Prostate gland (tissue), 2 donors: ENCODE measurements at places on chromosomes 4 and X.

DNA sequence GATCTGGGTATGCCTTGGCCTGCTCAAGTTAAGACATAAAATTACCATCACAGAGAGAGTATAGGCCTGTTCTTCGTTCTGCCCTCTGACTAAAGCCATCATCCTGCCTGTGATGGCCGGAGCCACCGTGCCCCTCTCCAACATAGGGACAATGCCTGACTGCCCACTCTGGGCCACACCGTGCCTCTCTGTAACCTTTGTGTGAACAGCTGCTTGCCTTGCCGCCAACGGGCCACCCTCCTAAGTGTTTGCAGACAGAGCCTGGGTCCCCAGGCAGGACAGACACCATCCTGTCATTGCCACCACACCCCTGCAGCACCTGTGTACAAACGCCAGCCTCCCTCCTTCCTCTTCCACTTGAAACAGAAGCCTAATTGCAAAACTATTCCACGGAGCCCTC, 298.7 kb upstream of the TENM3 start:
- no peak for DNase-seq

GRCh38 chr4:85154591-85154990, 188.1 kb upstream of the WDFY3 start:
- DNase-seq, result no peak

- no peak for DNase-seq
Measured at GRCh38 chr4:186782302-186782701, 58.6 kb upstream of the FAT1 start.

- DNase-seq, result peak; percentile 64
Measured at GRCh38 chr4:173025131-173025530, 143.5 kb upstream of the GALNT7 start.

GRCh38 chr4:88865046-88865445, 167.4 kb upstream of the NAP1L5 start:
- DNase-seq, result no peak

GRCh38 chrX:1403228-1403627, 11.3 kb upstream of the SLC25A6 start:
- no peak for DNase-seq

GRCh38 chr4:182567119-182567518, 323.9 kb downstream of the TENM3 start:
- DNase-seq, result no peak

GRCh38 chr4:74990276-74990875, 57.5 kb downstream of the PARM1 start:
- DNase-seq, result peak; percentile 47

- no peak for DNase-seq
Measured at GRCh38 chr4:97081951-97082350, 1061.3 kb downstream of the STPG2 start.

DNA sequence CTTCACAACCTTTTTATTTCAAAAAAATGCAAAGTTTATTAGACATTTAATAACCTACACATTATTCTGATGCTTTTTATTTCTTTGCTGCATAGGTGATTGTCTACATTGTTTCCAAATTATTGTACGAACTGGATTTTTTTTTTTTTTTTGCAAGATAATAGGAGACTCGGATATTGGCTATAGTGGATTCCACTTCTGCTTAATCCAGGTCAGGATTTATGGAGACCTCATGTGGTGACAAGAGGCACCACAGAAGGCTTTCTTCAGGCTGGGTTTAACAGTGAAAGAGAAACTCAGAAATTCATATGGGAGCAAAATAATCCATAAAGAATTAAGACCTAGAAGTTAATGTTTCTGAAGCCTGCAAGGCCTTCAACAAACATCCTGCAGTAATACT, 2.4 kb upstream of the SLIT2 start:
- DNase-seq, result no peak

DNA sequence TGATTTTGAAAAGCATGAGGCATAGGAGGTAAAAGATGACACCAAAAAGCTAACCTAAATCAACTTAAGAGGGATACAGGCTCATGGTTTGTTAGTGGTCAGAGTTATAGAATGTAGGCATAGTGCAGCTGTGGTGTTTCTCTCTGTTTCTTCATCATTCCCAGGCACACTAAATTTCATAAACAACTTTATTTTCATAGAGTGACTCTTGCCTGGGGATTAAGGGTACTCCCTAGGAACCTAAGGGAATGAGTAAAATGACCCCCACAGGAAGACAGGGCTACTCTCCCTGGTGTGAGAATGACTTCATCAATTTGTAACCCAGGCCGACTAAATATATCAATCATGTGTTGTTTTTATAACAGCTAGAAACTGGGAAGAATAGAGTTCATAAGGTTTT, 11.1 kb downstream of the FABP2 start:
- no peak for DNase-seq

DNA sequence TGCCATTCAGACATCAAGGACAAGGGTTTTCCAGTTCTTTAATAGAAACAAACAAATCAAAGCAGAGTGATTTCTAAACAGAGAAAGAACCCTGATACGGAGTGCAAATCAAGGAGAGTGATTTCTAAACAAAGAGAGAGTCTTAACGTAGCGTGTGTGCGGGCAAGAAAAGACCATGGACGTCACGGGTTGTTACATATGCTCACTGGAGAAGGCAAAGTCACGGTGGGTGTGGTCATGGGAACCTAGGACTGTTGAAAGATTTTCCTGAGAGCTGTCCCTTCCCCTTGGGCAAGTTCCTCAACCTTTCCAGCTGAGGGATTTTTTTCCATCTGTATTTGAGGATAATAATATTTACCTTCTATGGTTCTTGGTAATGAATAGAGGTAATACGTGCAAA, 95.0 kb upstream of the SLC34A2 start:
- no peak for DNase-seq

DNA sequence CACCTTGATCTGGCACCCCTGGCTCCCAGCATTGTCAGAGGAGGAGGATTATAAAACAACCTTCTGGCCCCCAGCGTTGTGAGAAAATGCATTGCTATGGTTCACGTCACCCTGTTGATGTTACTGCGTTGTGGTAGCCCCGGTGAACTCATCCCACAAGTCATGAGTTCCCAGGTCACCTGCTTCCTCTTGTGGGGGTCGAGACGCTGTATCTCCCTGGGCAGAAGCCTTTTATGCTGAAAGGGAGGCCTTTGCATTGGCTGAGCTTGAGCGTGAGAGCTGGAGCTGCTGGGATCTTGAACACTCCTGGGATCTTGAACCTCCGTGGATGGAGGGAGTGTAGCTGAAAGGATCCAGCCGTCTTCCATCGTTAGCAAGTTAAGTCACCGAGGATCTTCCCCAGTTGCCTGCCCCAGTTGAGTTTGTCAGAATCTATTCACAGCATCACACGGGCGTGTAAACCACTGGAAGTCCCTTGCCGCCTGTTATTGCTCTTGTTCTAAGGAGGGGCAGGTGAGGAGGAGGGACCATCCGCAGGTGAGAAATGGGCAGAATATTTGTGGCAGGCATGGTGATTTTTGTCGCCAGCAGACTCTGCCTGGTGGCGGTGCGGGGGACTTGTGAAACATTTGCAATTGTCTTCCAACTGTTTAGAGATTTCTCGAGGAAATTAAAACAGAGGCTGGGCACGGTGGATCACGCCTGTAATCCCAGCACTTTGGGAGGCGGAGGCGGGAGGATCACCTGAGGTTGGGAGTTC, 299.9 kb downstream of the ASMT start:
- DNase-seq, result no peak

DNA sequence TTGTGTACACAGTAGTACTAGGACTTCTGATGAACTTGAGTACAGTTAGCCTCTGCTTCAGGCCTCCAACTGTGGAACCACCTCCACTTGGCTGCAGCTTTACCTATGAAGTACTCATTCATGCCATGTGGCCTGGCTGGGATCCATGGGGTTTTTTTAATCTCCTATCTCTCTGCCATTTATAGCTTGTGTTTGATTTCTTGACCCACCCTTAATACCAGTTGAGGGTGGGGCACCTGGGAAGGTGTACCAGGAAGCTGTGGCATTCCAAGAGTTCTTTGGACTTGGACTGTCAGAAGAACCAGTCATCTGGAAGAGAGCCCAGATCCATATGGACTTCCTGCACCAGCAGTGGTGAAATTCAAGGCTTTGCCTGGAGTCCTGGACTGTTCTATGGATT, 230.1 kb downstream of the SHROOM3 start:
- peak; percentile 84 for DNase-seq

GRCh38 chrX:153416781-153417450, 5.6 kb downstream of the ZFP92 start:
- no peak for DNase-seq

DNA sequence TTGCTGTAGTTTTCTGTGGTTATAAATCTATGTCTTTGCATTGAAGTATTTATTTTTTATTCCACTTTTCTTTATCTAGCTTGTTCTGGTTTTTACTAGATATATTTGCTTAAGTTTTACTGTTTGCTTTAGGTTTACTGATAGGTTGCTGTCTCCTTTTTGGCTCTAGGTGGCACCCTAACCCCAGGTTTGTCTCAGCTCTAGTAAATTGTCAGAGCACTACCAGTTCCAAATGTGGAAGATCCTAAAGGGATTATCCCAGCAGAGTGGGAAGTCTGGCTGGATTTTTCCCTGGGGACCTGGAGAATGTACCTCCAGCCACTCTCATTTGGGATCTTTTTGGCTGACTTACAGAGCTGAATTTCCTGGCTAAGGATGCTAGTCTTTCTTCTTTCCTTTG, 106.1 kb downstream of the PBDC1 start:
- DNase-seq, result peak; percentile 9

GRCh38 chr4:123809864-123810263, 413.3 kb downstream of the SPRY1 start:
- DNase-seq, result no peak

DNA sequence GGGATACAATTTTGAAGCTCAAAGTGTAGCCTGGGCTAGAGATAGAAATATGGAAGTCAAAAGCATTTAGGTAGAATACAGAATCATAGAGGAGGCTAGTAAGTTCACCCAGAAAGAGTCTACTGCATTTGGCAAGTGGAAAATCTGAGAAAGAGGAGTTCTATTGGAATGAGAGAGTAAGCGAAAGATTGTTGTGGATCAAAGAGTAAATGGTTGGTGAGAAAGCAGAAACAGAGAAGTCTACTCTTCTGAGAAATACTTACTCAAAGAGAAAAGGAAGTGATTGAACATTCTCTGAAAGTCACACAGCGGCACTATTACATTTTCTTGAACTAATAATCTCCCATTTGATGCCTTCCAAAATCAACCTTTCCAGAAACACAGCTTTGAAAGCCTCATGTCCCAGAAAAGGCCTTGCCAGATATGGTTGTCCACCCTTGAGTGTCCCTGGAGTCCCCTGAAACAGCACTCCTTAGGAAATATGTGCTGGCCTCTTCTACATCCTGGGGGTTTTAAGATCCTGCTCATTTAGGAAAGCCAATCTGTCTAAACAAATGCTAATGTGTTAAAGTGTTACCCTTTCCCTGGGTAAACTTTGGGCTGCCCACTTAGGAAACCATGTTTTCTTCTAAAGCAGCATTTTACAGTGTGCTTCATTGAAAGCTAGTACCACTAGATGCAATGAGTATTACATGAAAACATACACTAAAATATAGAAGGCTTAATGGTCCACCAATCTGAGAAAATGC, 132.6 kb downstream of the INPP4B start:
- DNase-seq, result no peak

- no peak for DNase-seq
Measured at GRCh38 chrX:45614853-45615252, 414.2 kb upstream of the DIPK2B start.

DNA sequence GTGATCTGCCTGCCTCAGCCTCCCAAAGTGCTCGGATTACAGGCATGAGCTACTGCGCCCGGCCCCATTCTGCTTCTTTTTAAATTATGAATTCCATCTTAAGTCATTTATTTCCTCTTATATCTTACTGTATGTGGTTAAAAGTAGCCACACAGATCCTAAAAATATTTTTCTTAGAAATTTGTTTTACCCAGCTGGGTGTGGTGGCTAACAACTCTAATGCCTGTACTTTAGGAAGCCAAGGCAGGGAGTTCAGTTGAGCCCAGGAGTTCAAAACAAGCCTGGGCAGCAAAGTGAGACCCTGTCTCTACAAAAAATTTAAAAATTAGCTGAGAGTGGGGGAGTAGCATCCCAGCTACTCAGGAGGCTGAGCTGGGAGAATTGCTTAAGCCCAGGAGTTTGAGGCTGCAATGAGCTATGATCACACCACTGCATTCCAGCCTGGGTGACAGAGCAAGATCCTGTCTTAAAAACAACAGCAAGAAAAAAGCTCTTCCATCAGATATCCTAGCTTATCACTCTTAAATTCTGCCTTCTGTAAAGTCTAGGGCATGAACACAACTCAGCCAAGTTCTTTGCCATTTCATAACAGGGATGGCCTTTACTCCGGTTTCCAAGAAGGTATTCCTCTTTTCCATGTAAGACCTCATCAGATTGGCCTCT, 15.1 kb upstream of the AFF1 start:
- DNase-seq, result no peak

DNA sequence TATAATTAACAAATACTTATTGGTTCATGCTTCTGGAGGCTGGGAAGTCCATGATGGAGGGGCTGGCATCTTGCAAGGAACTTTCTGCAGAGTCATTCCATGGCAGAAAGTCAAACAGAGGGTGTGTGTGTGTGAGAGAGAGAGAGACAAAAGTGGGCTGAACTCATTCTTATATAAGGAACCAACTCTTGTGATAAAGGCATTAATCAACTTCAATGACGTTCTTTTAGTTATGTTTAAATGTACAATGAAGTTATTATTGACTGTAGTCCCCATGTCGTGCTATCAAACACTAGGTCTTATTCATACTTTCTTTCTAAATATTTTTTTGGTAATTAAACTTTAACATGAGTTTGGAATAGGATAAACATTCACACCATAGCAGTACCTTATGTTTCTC, 1408.8 kb downstream of the STIM2 start:
- DNase-seq, result no peak

DNA sequence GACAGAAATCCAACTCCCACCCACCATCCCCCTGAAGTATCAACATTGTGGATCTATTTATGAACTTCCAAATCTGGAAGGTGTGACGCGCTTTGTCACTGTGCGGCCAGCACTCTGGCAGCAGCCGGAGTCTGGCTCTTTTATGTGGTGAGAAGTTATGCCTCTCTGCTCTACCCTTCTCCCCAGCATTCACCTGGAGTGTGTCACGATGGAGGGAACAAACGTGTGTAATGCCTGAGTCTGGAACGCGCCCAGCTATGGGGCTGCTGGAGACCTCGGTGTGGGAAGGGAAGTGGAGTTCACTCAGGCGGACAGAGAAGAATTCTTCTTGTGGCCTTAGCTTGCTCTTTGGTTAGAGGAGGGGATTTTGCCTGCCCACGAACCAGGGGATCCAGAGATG, 222.1 kb upstream of the RPL34 start:
- no peak for DNase-seq

DNA sequence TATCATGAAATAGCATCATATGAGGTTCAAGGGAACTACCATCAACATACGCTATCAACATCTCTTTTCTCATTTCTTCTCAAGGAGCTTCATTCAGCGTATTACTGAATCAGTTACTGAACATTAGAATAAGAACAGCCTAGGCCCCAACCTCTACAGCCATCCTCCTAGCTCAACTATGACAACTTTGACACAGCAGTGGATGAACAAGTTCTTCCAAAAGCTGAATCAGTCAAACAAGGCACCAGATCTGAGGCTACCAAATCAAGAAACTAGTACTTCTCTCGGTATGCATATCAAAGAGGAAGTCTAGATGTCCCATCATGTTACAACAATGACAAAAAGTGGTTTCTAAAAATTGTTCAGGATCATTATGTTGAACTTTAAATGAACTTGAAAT, 57.4 kb downstream of the GATB start:
- no peak for DNase-seq

GRCh38 chr4:81164126-81164525, 50.9 kb downstream of the PRKG2 start:
- DNase-seq, result no peak

- DNase-seq, result no peak
Measured at GRCh38 chr4:184514121-184514988, 40.0 kb upstream of the IRF2 start.
